NCI-H524 (cell line): ENCODE measurements at places on chromosomes 13 and 19.

DNA sequence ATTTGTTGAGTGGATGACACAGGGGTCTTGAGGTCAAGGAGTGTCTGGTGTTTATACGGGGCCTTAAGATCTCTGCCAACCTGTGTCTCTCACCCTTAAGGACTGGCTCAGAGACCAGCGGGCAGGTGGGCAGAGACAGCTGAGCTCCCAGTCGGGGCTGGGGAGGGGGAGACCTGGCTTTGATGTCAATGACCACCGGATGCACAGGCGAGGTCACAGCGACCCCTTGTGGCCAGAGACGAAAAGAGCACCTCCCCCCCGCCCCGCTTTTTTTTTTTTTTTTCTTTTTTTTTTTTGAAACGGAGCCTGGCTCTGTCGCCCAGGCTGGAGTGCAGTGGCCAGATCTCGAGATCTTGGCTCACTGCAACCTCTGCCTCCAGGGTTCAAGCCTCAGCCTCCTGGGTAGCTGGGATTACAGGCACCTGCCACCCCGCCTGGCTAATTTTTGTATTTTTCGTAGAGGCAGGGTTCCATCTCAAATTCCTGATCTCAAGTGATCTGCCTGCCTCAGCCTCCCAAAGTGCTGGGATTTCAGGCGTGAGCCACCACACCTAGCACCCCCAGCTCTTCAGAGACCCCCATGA, 12.1 kb upstream of the KLK14 start:
- DNase-seq, result no peak

GRCh38 chr19:708154-709143, at the start of gene PALM:
PALM (plus strand) TSS chr19:708935; CDS start chr19:709147, 212 bp downstream.
- no peak for DNase-seq

GRCh38 chr13:60318186-60318585, 78.8 kb upstream of the TDRD3 start:
- no peak for DNase-seq

- DNase-seq, result no peak
These were observed 8.1 kb downstream of the CEBPA start for GRCh38 chr19:33294058-33294798.

- no peak for DNase-seq
These were observed 2.7 kb upstream of the RPS16 start for GRCh38 chr19:39438270-39438934.

GRCh38 chr13:48806522-48806921, 152.8 kb downstream of the CYSLTR2 start:
- DNase-seq, result no peak

DNA sequence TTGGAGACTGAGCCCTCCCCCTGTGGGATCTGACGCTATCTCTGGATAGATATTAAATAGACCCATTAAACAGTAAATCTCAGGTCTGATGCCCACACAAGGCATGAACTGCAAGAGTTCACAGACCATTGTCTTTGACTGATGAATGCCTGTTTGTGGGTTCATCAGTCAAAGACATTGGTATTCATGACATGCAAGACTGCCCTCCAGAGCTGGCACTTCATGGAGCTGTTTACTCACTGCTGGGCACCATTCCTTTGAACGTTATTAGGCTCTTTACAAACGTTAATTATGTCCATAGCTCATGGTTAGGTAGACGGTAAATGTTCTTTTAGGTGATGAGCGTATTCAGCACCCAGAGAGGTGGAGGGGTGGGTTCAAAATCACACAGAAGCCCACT, 111.8 kb upstream of the PABPC3 start:
- no peak for DNase-seq

DNA sequence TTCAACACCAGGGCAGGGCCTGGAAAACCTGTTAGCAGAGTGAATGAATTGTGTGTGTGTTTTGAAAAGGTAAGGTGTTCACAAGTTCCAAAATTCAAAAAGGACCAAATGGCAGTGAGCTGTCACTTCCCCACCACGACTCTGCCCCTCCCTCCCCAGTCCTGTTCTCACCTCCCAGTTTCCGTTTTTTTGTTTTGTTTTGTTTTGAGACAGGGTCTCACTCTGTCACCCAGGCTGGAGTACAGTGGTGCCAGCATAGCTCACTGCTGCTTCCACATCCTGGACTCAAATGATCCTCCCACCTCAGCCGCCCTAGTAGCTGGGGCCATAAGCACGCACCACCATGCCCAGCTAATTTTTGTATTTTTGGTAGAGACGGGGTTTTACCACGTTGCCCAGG, 20.3 kb upstream of the BCL3 start:
- DNase-seq, result no peak

DNA sequence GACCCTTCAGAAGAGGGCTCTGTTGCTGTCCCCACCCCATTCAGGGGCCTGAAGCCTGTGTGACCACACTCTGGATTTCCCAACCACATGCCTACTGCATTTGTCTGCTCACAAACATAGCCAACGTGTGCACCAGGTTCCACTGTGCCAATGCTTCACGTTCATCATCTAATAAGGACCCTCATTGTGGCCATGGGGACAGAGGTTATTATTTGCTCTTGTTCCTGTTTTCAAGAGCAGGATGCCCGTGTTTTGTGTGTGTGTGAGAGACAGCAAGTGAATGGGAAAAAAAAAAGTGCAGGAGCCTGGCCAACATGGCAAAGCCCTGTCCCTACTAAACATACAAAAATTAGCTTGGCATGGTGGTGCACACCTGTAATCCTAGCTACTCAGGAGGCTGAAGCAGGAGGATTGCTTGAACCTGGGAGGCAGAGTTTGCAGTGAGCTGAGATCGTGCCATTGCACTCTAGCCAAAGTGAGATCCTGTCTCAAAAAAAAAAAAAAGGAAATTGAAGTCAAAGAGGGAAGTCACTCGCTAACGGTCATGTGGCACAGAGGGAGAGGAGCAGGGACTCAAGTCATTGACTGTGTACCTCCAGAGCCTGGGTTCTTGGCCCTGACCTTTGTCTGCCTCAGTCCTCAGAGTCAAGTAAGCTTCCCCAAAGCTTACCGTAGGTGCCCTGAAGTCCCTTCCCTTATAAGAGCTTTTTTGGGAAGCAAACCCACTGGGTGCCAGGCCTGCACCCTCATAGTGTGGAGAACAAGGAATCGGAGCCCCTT, 6.9 kb downstream of the B3GNT8 start:
- no peak for DNase-seq

GRCh38 chr19:42176990-42177685, 40.3 kb downstream of the DEDD2 start:
- DNase-seq, result peak; percentile 81

GRCh38 chr13:27962128-27962841, 6.8 kb downstream of the CDX2 start:
- DNase-seq, result no peak

DNA sequence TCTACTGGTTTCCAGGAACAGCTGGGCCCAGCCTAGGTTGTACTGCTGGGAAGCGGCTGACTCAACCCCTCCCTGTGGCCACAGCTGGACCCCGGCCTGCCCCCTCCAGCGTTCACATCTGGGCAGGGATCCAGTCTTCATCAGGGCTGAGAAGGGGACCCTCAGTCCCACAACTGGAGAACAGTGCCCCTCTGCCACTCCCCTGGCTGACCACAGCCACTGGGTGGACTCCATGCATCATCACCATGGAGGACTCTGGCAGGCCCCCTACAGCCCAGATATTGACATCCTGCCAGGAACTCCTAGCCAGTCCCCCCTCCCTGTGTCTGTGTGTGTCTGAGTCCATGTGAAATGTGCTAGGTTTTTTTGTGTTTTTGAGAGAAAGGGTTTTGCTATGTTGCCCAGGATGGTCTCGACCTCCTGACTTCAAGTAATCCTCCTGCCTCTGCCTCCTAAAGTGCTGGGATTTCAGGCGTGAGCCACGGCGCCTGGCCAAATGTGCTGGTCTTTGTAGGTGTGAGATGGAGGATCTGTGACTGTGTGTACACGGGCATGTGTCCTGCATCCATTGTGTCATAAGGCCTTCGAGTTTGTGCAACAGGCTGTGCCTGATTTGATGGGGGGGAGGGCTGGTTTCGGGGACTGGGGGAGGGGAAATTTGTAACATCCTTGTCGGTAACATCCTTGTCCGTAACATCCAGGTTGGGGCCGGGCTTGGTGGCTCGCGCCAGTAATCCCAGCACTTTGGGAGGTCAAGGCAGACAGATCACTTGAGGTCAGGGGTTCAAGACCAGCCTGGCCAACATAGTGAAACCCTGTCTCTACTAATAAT, 4.0 kb upstream of the HOOK2 start:
- DNase-seq, result peak; percentile 66

DNA sequence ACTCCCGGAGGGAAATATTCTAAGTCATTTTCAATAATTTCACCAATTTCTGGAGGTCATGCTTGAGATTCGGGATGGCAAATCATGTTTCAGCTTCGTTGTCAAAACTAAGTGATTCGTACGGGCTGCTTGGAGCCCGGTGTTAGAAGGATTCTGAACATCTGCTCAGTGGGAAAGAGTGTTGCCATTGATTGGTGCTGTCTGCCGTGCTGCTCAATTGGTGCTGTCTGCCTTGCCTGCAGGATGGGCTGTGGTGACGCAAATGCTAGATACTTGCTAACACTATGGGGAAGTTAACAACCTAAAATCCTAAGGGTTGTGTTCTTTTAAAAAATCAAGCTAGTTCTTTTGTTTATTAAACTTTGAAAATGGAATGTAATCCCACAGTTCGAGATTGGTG, 17.3 kb upstream of the CACNG8 start:
- DNase-seq, result no peak

DNA sequence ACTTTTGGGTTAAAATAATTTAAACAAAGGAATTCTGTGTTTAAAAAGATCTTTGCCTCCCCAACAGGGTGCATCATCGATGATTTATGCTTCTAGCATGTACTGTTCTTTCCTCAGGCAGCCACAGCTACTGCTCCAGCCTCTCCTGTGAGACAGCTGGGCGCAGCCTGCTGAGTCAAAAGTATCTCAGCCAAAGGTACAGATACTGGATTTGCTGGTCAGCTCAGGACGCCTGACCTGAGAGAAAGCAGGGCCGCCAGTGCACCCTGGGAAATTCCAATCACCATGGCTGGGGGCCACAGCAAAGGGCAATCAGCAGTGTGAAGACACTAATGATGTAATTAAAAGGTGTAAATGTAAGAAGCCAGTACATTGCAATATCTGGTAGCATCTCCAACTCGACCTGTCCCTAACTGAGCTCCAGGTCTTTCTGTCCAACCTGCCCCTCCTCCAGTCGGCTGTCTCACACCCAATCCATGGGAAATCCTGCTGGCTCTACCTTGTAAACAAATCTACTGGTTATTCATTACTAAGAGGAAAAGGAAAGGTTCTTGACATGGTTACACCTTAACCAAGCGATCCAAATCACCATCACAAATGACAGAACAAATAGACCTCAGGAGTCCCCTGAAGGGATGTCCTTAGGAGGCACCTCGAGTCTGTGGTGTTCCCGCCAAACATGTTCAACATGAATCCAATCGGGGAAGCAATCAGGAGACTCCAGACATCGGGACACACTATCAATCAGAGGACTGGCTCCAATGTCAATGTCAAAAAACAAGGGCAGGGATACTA, 7.3 kb downstream of the OPA3 start:
- DNase-seq, result no peak

DNA sequence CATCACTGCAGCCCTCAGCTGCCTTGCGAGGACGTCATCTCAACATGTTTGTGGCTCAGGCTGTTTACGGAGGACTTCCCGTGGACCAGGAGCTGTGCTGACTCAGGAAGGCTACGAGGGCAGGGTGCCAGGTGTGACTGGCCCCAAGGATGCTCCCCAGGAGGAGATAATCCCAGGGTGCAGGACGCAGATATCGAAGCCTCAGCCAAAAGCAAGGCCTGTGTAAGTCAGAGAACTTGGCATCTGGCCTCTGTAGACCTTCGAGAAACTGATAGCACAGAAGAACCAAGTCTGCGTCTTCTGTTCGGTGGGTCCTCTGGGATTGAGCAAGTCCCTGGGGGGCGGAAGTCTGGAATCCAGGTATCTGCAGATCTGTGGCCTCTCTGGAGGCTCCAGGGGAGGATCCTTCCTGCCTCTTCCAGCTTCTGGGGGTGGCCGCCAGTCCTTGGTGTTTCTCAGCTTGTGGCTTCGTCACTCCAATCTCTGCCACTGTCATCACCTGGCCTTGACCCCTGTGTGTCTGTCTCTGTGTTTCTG, 2.6 kb upstream of the DOHH start:
- DNase-seq, result no peak

DNA sequence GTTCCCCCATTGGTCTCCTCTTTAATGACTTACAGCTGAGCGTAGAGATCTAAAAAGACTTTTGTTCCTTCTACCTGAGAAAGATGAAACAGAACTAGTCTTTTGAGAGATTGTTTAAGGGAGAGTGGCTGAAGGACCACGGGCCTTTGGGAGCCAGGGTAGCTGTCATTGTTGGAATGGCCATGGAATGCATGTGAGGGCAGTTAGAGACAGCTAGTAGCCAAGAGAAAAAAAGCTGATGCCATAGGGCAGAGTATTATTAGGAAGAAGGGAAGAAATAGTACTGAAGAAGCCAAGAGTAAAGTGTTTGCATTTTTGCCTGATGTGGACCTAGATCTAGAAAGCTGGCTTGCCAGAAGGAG, 5.6 kb downstream of the ZNF507 start:
- no peak for DNase-seq

GRCh38 chr19:40945645-40946044, 45.4 kb upstream of the CYP2B6 start:
- no peak for DNase-seq

- no peak for DNase-seq
These were observed 312.5 kb downstream of the OLFM4 start for GRCh38 chr13:53341144-53341510.

GRCh38 chr13:52371736-52372247, 34.2 kb downstream of the THSD1 start:
- no peak for DNase-seq

- DNase-seq, result no peak
These were observed 53.4 kb downstream of the ABCC4 start for GRCh38 chr13:95247852-95248251.

- DNase-seq, result no peak
These were observed 340.5 kb downstream of the ZNF536 start for GRCh38 chr19:30712431-30713337.

GRCh38 chr19:6473647-6474046, 7.9 kb downstream of the DENND1C start:
- DNase-seq, result no peak

GRCh38 chr19:7268705-7269098, 25.5 kb downstream of the INSR start:
- DNase-seq, result no peak

DNA sequence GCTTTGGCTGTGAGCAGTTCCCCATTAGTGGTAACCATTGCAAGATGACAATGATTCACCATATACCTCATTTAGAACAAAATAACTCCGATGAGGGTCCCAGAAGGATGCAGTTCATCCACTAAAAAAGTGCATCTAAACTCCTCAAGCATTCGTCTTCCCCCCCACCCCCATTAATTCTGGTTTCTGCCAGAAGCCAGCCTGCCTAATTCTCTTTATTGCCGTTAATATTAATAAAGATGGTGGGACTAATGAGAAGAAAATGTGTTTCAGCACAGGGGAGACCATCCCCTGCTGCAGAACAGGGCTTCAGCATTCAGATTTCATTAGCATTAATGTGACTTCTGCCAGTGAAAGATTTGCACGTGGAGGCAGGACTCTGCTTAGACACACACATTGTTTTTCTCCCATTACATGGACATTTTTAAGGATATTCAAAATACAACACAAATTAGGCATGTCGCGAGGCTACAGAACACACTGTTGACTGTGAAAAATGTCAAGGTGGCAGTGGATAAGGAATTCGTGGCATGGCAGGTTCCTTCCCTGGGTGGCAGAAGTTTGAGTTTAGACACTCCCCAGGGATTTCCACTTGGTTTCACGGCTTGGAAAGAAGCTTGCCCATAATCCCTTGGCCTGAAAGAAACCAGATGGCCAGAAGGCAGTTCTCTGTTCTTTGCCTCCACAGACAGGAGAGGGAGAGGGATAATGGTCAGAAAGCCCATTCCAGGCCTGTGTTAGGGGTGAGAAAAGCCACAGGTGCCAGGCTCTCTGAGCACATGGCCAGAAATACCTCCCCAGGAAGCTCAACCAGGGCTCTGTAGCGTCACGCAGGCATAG, 236.5 kb downstream of the FOXO1 start:
- peak; percentile 89 for DNase-seq
